ENCODE measurements at places on chromosomes 1 and 21.

- no peak for DNase-seq
Observed at GRCh38 chr1:223161321-223161720, 18.3 kb upstream of the TLR5 start.

- peak; percentile 68 for DNase-seq
Observed at GRCh38 chr1:227734856-227735538, at the start of the genes JMJD4 and SNAP47. JMJD4 (minus strand) TSS chr1:227735302; CDS start chr1:227735273, 29 bp downstream. SNAP47 (plus strand) TSS chr1:227735435; CDS start chr1:227747737, 12,302 bp downstream.

DNA sequence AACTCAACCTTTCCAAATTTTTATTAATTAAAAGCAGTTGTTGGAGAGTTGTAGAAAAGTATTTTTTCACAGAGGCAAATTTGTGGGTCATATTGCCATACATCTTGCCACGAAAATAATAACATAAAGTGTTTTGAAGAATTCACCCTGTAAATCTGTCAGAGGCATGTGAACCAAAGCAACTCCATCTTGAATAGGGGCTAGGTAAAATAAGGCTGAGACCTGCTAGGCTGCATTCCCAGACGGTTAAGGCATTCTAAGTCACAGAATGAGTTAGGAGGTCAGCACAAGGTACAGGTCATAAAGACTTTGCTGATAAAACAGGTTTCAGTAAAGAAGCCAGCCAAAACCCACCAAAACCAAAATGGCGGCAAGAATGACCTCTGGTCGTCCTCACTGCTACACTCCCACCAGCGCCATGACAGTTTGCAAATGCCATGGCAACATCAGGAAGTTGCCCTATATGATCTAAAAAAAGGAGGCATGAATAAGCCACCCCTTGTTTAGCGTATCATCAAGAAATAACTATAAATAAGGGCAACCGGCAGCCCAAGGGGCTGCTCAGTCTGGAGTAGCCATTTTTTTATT, 4.4 kb upstream of the CNN3 start:
- DNase-seq = no peak

DNA sequence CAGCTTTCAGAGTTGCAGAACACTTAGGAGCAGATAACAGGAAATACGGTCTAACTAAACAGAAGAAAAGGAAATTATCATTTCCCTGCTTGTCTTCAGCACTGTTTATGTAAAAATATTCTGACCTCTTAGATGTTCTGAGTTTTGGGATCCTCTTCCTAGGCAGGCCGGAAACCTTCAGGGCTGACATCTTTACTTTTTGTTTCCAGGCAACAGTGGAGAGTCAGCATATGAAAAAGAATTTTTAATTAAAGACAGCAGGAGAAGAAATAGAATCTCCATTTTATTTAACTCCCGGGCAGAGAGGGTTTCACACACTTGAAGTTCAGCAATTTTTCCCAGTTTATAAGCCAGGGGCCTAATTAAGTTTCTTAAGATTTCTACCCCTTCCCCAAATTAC, 5.1 kb upstream of the RIPPLY3 start:
- DNase-seq = no peak

- no peak for DNase-seq
Observed at GRCh38 chr1:241640867-241641622, 876 bp upstream of the CHML start.

DNA sequence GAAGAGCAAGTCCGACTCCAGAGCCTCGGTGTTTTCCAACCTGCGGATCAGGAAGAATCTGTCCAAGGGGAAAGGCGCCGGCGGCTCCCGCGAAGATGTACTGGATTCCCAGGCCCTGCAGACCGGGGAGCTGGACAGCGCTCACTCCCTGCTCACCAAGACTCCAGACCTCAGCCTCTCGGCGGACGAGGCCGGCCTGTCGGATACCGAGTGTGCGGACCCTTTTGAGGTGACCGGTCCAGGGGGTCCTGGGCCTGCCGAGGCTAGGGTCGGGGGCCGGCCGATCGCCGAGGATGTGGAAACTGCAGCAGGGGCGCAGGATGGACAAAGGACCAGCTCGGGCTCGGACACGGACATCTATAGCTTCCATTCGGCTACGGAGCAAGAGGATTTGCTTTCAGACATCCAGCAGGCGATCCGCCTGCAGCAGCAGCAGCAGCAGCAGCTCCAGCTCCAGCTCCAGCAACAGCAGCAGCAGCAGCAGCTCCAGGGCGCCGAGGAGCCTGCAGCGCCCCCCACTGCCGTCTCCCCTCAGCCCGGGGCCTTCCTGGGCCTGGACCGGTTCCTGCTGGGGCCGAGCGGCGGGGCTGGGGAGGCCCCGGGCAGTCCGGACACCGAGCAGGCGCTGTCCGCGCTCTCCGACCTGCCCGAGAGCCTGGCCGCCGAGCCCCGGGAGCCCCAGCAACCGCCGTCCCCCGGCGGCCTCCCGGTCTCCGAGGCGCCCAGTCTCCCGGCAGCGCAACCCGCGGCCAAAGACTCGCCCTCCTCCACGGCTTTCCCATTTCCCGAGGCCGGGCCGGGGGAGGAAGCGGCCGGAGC, 827 bp downstream of the FMN2 start:
- peak; percentile 35 for DNase-seq

GRCh38 chr21:35664683-35665082, 395.6 kb downstream of the SETD4 start:
- no peak for DNase-seq

DNA sequence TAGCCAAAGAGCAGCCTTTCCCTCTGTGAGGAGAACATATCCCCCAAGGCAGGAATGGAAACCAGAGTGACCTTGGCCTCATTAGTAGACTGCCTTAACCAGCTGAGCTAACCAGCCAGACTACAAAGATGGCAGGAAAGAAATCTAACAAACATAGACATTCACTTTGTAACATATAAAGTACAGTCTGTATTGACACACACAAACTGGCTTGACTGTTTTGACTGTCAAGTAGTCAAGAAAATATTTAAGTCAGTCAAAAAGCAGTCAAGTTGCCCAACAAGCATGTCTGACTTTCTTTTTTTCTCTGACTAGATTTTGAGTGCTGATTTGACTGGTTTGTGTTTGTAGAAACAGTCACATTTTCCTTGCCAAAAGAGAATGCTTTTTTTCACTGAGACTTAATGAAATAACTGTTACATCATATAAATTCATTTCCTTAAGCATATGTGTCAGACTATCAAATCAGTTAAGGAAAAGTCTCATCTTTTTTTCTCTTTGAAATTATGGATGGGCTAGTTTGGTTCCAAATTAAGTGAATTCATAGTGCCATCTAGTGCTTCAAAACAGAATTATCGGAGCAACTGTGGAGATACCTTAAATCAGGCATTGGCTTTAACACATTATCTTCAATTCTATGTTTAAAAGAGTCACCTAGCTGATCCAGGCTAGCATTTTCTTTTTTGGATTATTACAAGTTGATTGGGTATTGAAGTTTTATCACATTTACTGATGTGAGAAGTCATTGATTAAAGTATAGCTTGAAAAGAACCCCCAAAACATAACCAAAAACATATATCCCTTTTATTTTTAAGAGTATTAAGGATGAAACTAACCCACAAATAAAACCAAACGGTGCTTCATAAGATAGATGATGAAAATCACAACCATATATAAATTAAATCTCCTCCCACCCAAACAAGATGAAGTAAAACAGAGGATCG, 75.0 kb downstream of the ATP6V1G3 start:
- peak; percentile 58 for DNase-seq

GRCh38 chr1:29849038-29849750, 612.9 kb downstream of the PTPRU start:
- DNase-seq = no peak

DNA sequence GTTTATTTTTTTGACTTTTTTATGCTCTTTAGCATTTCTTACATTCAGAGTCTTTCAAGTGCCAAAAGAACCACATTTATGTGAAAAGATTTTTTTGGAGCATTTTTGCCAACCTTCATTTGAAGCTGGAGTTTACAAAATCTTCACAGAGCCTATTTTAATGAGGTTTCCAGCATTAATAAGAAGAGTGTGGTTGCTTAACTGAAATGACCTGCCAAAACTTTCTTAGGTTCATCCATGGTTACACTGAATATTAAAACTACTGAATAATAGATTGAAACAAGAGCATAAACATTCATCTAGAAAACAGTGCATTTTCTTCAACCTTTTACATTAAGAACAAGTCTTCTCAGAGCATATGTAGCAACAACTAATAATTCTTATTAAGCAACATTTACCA, 672.3 kb upstream of the CXADR start:
- no peak for DNase-seq

- peak; percentile 12 for DNase-seq
Observed at GRCh38 chr1:19762175-19762779, 37.4 kb downstream of the TMCO4 start.
